Activated CD8-positive, alpha-beta memory T cell treated with anti-CD3 and anti-CD28 coated beads for 36 hours (primary cell): ENCODE measurements at places on chromosomes 3 and 15. TPM values are rescaled to one million over a fixed set of nuclear protein-coding genes. Genes with fewer than 3 reads are reported as not detected.

PIGZ gene
- 0.51 TPM for total RNA-seq

GOLGA6L7 gene
- total RNA-seq: not detected

ROBO1 gene
- total RNA-seq: 2.1 TPM

ABI3BP gene
- total RNA-seq: 0.11 TPM

GOLGA6A gene
- total RNA-seq: not detected

ZMYND10 gene
- total RNA-seq: 1.6 TPM
